D341Med (cell line): ENCODE measurements at places on chromosomes 4 and X.

DNA sequence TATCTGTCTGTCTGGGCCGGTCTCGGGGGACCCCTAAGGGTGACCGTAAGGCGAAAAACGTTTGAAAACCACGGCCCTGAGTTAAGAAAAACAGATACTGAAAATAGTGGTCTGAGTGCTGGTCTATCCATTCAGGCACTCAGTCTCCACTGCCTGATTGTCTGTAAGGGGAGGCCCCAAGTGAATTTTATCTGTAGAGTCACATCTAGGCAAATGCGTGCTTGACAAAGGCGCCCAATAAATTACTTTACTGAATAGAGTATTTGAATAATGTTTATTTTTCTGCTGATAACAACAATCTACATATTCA, 465 bp downstream of the HNRNPH2 start:
- DNase-seq: no peak

GRCh38 chr4:1172971-1173757, 781 bp upstream of the SPON2 start:
- no peak for DNase-seq

- DNase-seq: peak; percentile 69
Observed at GRCh38 chr4:176791591-176792325, 964 bp downstream of the VEGFC start.

DNA sequence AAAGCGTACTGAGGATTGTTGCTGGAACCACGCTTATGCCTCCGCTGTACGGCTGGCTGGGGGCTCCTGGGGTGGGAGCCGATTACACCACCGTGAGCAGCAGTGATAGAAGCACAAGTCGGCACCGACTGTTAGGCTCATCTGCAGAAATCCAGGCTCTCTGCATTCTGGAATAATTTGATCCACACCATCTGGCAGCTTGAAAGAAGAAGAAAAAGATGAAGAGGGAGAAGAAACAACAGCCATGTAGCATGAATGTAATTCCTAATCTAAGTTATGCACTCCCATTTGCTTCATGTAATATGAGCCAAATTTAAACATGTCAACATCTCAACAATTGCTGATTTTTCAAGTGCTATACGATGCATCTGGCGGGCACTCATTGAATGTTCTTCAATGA, 84.6 kb upstream of the DHX15 start:
- DNase-seq: no peak

DNA sequence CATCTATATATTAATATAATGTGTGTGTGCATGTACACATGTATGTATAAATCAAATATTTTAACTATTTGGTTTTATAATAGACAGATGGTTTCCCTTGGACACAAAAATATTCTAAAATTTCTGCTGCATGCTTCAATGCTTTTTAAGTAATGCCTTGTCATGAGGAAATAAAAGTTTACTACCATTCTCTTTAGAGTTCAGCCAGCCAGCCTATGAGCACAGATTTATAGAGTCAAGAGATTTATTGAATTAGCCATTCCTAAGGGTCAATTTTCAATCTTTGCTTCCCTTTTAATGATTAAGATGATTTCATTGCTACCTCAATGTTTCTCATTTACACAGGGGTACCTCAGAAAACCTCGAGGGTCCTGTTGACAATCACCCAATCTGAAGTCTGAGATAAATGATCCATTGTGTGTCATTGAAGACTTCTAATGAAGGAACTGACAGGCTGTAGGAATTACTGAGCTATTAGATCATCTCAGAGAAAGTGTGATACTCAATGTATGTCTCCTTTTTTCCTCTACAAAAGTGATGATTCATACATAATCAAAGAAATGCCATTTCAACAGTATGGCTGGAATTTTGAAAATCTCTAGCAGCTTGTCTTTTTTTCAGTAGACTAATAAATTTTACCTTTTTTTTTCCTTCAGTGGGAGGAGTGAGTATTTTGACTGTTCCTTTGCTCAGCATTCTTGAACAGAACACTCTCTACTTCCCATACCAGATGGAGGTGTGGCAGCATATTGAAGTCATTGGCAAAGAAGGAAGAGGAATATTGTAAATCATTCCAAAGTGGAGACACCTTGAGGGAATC, 222.6 kb upstream of the PCDH18 start:
- no peak for DNase-seq

- DNase-seq: no peak
Observed at GRCh38 chr4:82284475-82284857, 89.3 kb downstream of the HNRNPD start.

GRCh38 chr4:185357733-185358440, 37.8 kb downstream of the LRP2BP start:
- no peak for DNase-seq

DNA sequence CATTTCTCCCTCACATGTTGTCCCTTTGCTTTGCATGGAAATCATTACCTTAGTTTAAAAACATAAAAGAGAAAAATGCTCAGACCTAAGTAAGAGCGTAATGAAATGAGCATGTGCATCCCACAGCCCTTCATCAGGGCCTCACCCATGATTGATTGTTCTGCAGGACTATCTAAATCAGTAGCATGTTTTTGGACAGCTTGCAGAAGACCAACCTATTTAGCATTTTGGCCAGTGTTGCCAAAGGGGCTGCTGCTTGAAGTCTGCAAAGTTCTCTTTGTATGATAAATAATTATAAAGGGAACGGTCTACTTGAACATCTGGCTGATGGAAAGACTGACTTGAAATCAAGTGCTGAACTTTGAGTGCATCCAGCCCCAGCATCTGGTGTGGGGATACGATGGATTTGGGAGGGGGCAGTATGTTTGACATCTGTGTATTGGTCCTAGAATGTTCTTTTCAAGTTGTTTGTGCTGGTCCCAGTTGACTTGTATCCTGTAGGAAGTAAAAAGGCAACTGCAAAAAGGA, 76.1 kb upstream of the LIMCH1 start:
- no peak for DNase-seq

DNA sequence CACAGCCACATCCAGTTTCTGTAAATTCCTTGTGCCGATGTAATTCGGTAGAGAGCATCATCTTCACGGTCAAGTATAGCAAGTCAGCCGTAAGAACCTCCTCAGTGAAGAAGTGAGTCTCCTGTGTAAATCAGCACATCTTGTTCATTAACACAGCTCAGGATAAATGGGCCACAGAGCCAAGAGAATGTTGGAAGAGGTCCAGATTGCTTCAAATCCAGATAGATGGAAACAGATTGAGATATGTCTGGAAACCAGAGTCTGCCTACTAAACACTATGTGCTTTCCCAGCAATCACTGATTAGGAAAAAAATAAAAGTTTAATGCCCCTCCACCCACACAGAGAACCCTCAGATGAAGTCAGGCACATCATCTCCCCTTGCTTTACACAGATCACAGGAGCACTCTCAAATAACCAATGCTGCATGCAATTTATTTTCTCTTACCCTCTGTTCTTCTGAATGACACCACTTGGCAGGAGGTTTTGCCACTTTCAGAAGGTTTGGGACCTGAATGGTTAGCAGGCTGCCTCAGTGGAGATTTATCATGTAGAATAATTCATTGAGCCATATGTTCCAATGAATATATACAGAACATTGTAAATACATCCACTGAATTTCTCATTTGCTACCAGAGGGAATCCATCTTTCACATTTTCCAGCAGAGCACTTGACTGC, 357.7 kb downstream of the C4orf33 start:
- no peak for DNase-seq

GRCh38 chr4:153348006-153348405, 3.5 kb downstream of the MND1 start:
- DNase-seq: no peak

DNA sequence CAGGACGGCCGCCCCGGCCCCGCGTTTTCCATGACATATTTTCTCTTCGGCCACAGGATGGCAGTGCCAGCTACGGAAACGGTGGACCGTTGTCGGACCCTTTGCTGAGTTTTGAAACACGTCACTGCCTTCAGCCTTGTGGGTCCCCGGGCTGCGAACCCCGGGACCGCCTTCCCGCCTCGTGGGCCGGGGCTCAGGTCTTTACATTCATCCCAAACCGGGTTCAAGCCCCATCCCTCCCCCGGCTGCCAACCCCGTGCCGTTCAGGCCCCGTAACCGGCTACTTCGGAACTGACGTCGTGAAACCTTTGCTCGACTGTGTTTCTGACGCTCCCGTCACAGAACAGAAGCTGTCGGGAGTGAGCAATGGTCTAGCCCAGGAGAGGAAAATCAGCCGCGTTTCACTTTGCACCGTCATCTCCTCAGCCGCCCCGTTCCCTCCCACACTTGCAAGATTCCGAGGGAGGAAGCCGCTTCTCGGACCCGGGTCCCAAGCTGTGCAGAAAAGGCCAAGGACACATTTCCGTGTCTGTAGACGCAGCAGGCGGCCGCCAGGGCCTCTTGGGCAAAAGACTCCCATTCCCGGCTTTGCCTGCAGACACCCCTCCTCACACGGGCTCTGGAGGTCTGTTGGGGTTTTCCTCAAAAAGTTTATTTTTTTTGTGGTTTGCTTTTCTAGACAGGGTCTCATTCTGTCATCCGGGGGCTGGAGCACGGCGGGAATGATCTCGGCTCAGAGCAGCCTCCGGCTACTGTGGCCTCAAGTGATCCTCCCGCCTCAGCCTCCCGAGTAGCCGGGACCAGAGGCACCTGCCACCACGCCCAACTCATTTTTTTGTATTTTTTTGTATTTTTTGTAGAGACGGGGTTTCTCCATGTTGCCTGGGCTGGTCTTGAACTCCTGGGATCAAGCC, 41.4 kb upstream of the PPP2R3B start:
- peak; percentile 83 for DNase-seq

- no peak for DNase-seq
Observed at GRCh38 chr4:114028071-114028470, 48.6 kb upstream of the ARSJ start.

DNA sequence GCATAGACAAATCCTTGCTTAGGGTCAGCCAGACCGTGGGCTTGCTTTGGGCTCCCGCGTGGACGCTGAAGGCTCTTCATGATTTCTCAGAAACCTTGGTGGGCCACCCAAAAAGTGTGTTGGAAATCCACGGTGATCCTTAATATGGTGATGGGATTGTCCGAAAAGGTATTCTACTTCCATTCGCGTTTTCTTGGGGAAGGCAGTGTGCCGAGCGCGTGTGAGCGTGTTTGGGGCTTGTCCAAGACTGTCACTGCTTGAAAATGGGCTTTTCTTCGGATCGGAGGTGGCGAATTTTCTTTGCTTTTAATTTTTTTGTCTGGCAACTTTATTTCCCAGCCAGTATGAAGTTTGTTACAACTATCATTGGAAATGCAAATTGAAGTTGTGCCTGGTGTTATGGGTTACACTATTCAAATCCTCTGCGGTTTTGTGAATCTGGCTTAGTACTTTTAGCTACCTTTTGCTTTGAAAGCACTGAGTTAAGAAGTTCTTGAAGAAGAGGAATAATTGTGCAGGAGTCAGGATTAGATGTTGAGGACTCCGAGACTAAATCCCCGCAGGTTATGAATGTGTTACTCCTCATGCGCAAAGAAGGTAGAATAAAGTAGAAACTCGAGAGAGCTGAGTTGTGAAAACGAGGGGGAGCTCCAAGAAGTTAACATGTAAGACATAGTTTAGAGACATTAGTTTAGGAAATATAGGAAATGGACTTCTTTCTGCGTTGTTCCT, 3.2 kb downstream of the SPRY1 start:
- no peak for DNase-seq

GRCh38 chr4:7462509-7462971, 27.8 kb upstream of the PSAPL1 start:
- DNase-seq: no peak

- no peak for DNase-seq
Observed at GRCh38 chr4:77187322-77187721, 30.3 kb downstream of the CCNG2 start.

- DNase-seq: no peak
Observed at GRCh38 chr4:5970381-5971077, 47.7 kb downstream of the C4orf50 start.

GRCh38 chr4:125244848-125245450, 69.8 kb upstream of the FAT4 start:
- DNase-seq: no peak

- no peak for DNase-seq
Observed at GRCh38 chrX:119816300-119816699, 24.9 kb upstream of the RPL39 start.

- DNase-seq: no peak
Observed at GRCh38 chr4:87360338-87360935, 30.6 kb downstream of the HSD17B11 start.
